ENCODE measurements at places on chromosomes 11 and 22.

DNA sequence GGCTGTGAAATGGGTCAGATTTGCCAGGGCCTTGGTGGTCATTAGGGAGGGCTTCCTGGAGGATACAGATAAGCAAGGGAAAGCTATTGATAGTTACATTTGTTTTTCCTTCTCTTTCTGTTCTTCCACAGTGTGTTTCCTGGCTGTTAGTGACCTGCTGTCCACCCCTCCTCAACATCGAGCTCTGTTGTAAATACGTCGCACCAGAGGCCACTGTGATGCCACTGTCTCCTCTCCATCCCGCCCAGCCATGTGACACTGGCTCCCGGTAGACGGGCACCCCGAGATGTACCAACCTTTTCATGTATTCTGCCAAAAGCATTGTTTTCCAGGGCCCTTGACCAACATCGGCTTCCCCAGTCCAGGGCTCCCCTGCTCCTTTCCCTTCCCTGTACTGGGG, 58.1 kb downstream of the P4HA3 start:
- no peak for DNase-seq

DNA sequence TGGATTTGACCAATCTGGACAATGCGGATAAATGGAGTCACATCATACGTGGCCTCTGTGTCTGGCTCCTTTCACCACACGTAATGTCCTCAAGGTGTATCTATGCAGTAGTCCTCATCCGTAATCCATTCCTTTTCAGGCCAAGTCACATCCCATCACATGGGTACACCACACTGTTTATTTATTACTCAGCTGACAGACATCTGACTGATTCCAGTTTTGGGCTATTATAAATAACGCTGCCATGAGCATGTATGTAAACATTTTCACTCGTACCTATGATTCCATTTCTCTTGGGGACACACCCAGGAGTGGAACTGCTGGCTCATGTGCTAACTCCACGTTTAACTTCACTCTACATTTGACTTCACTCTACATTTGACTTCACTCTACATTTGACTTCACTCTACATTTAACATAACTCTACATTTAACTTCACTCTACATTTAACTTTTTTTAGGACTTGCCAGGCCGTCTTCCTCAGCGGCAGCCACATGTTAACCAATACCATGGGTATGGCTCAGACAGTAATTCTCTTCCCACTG, 52.1 kb downstream of the SHANK2 start:
- no peak for DNase-seq

- DNase-seq, result no peak
These were observed 493.2 kb downstream of the MIAT start for GRCh38 chr22:27150544-27150941.

DNA sequence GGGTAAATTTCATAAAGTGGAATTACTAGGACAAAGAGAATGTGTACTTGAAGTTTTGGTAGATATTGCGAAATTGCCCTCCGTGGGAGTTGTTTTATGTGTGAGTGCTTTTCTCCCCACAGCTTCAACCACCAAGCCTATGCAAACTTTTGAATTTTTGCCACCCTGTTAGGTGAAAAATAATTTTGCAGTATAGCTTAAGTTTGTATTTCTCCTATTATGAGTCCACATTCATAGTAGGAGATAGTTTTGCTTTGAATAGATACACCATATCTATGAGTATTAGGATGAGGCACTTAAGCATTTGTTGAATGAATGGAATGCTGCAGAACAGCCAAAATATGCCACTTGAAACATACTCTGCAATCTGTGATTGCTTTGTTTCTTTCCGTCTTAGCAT, 43.6 kb downstream of the UVRAG start:
- DNase-seq, result no peak

GRCh38 chr22:19636696-19637407, 77.5 kb upstream of the SEPTIN5 start:
- no peak for DNase-seq

GRCh38 chr11:8287297-8287696, 23.6 kb upstream of the LMO1 start:
- DNase-seq, result no peak

- no peak for DNase-seq
These were observed 4.4 kb upstream of the APLNR start for GRCh38 chr11:57241353-57241972.

- DNase-seq, result no peak
These were observed 485.7 kb downstream of the MN1 start for GRCh38 chr22:27315833-27316232.

GRCh38 chr11:23103416-23103815, 243.1 kb upstream of the CCDC179 start:
- no peak for DNase-seq

All from breast epithelium (tissue), 4 donors.